CD4-positive, alpha-beta T cell treated with Interleukin-21 for 1 hour (primary cell): ENCODE measurements at places on chromosomes 13 and 19.

DNA sequence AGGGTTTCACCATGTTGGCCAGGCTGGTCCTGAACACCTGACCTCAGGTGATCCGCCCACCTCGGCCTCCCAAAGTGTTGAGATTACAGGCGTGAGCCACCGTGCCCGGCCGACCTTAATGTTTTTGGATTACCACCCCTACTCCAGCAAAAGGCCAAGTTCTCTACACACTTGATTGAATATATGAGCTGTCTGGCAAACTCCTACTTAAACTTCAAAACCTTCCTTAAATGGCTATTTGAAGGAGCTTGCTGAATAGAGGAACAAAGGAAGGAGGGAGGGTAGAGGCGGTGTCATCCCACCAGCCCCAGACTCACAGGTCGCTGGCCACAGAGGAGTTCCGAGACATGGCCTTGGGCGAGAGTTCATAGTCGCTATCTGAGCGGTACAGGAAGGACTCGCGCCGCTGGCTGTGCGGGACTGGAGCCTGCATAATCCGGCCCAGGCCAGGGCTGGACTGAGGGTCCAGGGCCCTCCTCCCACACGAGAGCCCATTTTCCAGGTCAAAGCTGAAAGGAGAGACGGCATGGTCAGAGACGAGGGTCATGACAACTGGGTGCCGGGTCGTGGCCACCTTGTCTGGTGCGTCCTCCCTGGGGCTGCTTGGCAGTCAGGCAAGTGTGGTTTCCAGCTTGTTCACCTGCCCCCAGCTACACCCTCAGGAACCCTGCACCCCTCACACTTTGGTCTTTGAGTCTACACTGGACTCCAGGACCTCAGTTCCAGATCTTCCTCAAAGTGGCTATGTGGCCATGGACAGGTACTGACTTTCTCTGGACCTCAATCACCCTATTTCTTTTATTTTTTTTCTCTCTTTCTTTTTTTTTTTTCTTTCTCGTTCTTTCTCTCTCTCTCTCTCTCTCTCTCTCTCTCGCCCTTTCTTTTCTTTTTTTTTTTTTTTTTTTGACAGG, 4.2 kb downstream of the PDE4C start:
- DNase-seq = no peak

DNA sequence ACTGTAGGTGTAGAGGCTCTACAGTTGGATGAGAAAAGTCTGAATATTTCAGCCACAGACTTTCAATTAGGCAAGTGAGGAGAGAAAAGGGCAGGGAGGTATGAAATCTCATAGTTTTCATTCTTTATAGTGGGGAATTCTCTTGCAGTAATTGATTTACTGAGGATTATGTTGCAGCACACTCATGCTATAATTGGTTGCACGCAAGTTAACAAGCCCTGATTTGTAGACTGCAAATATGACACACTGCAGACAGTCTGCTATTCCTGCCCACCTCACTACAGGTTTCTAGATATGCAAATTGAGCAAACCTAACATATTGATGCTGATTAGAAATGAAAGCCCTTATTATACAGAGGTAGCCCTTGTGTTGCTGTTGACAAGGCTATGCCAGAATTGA, 139.4 kb downstream of the LHFPL6 start:
- DNase-seq = no peak

DNA sequence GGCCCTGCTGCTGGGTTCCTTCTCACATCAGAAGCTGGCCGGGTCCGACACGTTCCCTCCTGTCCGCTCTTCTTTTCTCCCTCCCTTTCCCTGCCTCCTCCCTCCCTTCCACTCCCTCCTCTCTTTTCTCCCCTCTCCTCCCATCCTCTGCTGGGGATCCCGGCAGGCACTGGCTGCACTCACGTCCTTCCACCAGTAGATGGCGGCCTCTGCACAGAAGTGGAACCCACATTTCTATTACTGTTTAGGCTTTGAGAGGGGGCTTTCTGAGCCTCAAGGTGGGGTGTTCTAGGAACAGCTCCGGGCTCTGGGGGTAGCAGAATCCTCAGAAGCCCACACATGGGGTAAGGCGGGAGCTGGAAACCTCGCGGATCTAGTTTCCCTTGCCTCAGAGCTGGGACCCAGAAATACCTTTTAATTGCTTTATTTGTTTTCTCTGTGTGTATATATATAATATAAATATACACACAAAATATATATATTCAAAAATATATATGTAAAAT, 294.2 kb downstream of the ZNF536 start:
- DNase-seq = peak; percentile 35

- DNase-seq = no peak
Observed at GRCh38 chr13:36193151-36193855, 21.1 kb downstream of the SOHLH2 start.

DNA sequence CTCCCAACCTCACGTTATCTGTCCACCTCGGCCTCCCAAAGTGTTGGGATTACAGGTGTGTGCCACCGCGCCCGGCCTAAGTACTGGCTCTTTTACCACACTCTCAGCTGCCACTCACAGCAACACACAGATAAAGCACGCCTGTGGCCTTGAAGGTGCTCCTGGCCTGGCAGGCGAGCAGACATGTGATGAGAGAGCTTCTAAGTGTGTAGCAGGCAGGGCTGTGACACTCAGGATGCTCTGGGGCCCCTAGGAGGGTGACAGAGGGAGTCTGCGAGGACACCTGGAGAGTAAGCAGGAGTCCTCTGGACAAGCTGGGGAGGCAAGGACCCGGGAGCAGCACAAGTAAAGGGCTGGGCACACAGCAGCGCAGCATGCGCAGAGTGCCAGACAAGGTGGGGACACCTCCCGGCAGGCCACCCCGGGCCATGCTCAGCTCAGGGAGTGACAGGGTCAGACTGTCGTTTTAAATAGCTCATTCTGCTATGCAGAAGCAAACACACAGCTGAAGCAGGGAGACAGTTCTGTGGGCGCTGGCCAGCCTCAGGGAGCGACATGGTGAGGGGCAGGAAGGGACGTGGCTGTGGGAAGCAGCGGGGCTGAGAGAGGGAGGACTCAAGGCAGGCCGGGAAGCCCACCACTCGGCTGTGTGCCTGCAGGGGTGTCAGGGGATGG, 26.5 kb downstream of the MED26 start:
- no peak for DNase-seq

DNA sequence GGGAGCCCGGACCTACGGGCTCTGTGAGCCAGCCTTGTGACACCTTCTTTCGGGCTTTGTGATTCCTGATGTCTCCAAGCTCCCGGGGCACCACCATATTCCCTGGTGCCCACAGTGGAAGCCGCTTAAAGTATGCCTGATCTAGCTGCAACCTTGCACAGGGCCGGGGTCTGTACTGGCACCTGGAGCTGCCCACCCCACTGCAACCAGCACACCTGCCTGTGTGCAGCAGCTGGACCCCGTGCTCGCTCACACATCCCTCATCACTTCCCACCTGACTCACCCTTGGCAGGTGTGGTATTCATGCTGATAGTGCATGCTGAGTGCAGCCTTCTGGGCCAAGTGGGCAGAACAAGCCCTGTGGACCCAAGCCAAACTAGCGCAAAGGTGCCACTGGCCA, 1981.1 kb upstream of the PCDH20 start:
- DNase-seq = no peak
